ENCODE measurements at places on chromosomes 2 and 18.

GRCh38 chr2:141524777-141525176, 606.0 kb downstream of the LRP1B start:
- DNase-seq, result no peak

GRCh38 chr2:73917696-73918207, 8.9 kb upstream of the DGUOK start:
- DNase-seq, result no peak

- DNase-seq, result no peak
Observed at GRCh38 chr2:72442270-72442669, 294.6 kb upstream of the CYP26B1 start.

DNA sequence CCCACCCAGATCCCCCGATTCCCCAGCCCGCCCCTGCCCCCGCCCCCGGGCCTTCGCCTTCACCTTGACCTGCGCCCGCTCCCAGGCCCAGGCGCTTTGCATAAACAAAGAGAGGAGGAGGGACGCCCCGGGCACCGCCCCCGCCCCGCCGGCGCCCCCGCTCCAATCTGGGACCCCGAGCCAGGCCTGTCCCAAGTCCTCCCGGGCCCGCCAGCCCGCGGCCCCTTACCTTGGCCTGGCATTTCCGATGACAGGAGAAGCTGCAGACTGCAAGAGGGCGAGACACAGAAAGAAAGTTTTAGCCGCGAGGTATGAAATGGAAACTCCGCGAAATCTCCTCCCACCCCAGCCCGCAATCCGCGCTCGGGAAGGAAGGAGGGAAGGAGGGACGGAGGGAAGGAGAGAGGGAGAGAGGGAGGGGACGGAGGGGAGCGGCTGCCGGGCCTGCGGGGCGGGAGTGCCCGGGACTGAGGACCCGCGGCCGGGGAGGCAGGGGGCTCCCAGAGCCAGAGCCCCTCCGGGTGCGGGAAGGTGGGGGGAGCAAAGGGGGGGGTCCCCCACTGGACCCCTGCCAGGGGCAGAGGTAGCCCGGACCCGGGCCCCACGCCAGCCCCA, 24.2 kb downstream of the TNS1 start:
- no peak for DNase-seq

GRCh38 chr2:201233812-201234662, 26.3 kb upstream of the CASP8 start:
- DNase-seq, result no peak

DNA sequence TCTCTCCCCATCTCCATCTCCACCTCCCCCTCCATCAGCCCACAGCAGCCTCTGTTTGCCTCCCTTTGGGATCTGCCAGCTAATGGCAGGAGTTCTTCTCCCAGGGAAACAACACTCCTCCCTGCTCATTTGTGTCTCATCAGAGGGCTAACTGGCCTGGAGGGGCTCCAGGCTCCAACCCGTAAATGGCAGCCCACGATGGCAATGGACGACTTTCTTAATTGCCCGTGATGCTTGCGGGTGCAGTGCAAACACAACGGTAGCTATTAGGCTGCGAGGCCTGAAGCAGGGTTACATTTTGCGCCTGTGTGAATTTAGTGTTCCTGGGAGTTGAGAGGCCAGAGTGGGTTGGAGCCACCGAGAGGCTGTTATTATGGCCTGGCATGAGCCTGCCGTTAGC, 285.1 kb downstream of the TNS1 start:
- no peak for DNase-seq
